GM23338 (cell line): ENCODE measurements at places on chromosomes 11 and 22. TPM values are rescaled to one million over a fixed set of nuclear protein-coding genes. Genes with fewer than 3 reads are reported as not detected.

RAB38 gene
- 14.2 and 22.4 TPM in 2 replicates for total RNA-seq

HBG1 gene
- not detected in 2 replicates for total RNA-seq

APOL4 gene
- total RNA-seq: not detected in 2 replicates

MMP1 gene
- total RNA-seq: not detected in 2 replicates

CLP1 gene
- 25.2 and 25.4 TPM in 2 replicates for total RNA-seq

IRAG1 gene
- total RNA-seq: 2.5 and 2.7 TPM in 2 replicates

GTSE1 gene
- total RNA-seq: 25.1 and 26.3 TPM in 2 replicates

BBOX1 gene
- total RNA-seq: not detected in 2 replicates

OR51B5 gene
- not detected in 2 replicates for total RNA-seq

- DNase-seq: no peak
Observed at GRCh38 chr22:22047266-22047665, 64.7 kb upstream of the TOP3B start.
